ENCODE measurements at places on chromosomes 2 and 18.

DNA sequence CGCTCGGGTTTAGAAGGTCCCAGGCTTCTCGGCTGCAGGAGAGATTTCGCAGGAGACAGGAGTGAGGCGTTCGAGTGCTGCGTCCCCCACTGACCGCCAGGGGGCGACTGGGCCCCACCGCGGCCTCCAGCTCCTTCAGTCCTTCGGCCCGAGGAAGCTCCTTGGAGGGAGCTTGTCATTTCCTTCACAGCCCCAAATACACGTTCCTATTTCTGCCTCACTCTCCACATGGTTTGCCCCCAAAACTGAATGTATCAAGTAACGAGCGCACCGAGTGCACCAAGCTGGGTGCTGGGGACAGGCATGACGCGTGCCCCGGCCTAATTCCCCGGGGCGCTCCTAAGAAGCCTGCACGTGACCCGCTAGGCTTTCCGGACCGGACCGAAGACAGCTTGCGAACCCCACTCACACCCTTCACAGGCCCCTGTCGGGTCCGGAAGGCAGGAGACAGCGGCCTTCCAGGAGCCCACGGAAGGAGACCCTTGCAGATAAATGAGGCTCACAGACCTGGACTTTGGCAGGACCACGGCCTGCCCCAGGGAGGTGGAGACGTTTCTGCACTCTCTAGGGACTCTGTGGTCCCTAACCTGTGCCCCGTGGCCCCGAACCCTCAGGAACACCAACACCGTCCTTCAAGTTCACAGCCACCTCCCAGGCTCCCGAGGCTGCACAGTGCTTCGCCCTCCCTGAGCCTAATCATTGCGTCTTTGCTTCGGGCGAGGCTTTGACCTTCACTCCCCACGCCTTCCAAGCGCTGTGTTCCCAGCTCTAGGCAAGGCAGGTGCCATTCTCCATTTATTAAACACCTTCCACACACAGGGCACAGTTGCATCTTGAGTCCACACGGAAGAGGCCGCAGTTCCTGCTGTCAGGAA is 13.0 kb upstream of the FAHD2A start:
- no peak for DNase-seq

DNA sequence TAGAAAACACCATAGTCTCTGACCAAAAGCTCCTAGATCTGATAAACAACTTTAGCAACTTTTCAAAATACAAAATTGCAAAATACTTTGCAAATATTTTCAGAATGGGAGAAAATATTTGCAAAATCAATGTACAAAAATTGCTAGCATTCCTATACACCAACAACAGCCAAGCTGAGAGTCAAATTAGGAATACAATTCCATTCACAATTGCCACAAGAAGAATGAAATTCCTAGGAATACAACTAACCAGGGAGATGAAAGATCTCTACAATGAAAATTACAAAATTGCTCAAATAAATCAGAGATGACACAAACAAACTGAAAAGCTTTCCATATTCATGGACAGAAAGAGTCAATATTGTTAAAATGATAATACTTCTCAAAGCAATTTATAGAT is 327.0 kb upstream of the ZC3H15 start:
- no peak for DNase-seq

GRCh38 chr2:210000464-210001324 is 1.7 kb upstream of the RPE start:
- no peak for DNase-seq

GRCh38 chr2:136236019-136236418 is 118.1 kb upstream of the CXCR4 start:
- DNase-seq, result no peak

DNA sequence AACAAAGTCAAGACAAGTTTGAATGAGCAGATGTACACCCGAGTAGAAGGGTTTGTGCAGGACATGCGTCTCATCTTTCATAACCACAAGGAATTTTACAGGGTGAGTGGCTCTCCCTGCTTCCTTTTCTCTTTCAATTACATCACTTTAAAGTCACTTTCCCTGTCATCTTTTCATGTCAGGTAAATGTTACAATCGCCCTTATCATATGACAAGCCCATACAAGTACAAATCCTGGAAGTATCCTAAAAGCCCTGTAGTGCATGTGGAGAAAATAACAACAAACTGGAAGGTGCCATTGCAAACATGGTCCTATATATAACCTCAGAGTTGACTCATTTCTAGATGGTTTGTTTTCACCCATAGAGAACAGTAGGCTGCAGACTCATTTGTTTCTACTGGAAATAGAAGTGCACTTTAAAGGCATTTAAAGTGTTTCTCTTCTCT is 126.0 kb downstream of the SP100 start:
- no peak for DNase-seq

GRCh38 chr2:83572400-83572799 is 886.7 kb downstream of the SUCLG1 start:
- DNase-seq, result no peak

DNA sequence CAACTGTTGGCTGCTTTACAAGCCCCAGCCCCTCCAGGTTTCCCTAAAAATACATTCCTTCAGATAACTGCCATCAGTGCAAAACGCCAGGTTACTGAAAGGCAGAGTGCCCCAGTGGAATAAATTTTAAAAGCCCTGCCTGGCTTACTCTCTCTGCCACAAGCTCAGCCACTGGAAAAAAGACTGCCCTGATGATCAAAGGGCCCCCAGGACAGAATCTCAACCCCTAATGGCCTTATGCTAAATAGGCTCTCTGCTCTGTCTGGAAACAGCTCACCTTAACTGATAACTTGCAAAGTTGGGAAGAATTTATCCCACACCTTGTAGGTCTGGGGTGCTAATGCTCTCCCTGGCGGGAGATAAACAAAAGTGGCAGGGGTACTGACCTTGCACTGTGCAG is 33.9 kb downstream of the CFAP53 start:
- DNase-seq, result no peak

DNA sequence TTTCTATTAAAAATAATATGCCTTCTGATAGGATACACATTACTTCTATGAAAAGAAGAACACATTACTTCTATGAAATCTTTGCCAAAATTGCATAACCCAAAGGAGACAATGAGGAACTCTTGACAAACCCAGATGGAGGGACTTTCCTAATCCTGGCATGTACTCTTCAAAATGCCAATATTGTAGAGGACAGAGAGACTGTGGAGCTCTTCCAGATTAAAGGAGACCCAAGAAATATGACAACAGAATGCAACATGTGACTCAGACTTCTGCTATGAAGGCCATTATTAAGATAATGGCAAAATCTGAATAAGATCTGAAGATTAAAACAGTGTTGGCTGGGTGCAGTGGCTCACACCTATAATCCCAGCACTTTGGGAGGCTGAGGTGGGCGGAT is 22.2 kb downstream of the SOWAHC start:
- DNase-seq, result no peak

- no peak for DNase-seq
These were observed 301.3 kb upstream of the ID2 start for GRCh38 chr2:8380566-8380965.

DNA sequence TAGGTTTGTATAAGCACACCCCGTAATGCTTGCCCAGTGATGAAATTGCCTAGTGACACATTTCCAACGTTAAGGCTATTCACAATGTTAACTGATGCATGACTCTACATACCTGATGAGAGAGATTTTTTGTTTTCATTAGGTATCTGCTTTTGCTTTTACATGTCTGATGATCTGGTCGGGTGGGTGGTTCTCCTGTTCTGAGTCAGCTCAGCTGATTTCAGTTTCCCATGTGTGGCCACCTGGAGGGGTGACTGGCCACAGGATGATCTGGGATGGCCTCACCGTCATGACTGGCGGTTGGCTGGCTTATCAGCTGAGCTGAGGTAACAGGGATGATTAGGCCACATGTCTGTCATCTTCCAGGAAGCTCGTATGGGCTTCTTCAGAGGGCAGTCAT is 33.8 kb upstream of the ACYP2 start:
- no peak for DNase-seq

GRCh38 chr2:25375371-25375988 is 33.8 kb upstream of the DNMT3A start:
- no peak for DNase-seq

DNA sequence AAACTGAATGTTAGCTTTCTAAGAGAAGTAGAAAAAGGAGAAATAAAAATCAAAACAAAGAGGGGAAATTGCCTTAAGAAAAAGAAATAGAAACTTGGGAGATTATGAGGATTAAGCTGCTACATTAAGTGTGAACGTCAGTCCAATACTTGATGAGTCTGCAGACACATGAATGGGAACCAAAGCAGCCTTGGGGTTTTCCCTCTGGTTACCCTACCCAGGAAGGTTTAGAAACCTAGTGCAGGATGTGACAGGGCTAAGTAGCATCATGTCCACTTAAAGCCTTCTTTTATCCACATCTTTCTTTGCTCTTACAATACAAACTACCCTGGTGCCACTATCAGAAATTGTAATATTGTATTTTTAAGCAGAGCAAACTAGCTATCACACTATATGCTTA is 22.3 kb downstream of the SLC35F5 start:
- no peak for DNase-seq

DNA sequence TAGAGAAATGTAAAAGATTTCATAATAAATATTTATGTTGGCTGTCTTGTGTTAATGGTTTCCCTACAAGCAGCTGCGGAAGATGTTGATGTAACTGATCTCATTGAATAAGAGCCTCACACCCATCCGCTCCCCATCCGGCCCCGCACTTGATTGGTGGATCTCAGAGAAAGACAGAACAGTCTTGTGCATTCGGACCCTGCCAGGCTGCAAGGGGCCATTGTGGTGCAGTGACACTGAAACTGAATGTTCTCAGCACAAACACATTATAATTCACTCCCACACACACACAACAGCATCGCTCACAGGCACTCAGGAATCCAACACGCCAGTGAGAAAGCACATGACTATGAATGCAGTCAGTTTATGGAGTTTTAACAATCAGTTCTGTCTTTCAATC is 47.8 kb downstream of the PRELID3A start:
- DNase-seq, result no peak

GRCh38 chr2:237721458-237721857 is 77.1 kb upstream of the RBM44 start:
- no peak for DNase-seq

DNA sequence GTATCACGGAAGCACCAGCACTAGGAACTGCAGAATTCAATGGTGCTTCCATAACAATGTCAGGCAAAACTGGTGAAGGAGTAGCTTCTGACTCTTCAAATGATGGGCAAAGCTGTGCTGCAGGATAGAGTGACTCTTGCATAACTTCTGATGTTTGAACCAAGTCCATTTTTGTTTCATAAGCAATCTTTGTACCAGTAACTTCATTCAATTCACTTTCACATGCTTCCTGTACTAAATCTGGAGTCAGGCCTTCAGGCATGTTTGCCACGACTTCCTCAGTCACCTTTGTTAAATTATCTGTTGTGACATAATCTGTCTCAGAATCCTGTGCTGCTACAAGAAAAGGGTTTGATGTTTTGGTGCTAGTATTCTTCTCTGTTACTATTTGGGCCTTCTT is 24.0 kb downstream of the RTN4 start:
- no peak for DNase-seq

DNA sequence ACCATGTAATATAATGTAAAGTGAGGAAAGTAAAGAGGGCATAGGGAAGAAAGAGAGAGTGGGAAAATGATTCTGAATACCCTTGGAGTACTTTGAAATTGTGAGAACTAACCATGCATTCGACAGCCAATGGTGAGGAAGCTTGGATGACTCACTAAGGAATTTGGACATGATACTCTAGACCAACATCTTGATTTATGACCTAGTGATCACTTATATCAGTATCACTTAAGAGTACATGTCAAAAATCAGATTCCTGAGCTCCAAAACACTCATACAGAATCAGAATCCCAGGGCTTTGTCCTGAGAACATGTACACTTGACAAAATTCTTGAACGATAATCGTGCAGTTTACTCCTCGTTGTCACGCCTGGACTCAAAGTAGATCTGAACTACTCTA is 1899.8 kb upstream of the PIK3C3 start:
- DNase-seq, result no peak

- no peak for DNase-seq
These were observed 148.6 kb downstream of the MAIP1 start for GRCh38 chr2:200104015-200104414.

GRCh38 chr2:50773211-50773932 is 258.6 kb downstream of the NRXN1 start:
- no peak for DNase-seq
